Activated CD4-positive, alpha-beta memory T cell treated with anti-CD3 and anti-CD28 coated beads, Interleukin-2, amount 10 ng/mL, durations not matched to agents 7 days and 5 days (primary cell): ENCODE measurements at places on chromosomes 7 and 10.

DNA sequence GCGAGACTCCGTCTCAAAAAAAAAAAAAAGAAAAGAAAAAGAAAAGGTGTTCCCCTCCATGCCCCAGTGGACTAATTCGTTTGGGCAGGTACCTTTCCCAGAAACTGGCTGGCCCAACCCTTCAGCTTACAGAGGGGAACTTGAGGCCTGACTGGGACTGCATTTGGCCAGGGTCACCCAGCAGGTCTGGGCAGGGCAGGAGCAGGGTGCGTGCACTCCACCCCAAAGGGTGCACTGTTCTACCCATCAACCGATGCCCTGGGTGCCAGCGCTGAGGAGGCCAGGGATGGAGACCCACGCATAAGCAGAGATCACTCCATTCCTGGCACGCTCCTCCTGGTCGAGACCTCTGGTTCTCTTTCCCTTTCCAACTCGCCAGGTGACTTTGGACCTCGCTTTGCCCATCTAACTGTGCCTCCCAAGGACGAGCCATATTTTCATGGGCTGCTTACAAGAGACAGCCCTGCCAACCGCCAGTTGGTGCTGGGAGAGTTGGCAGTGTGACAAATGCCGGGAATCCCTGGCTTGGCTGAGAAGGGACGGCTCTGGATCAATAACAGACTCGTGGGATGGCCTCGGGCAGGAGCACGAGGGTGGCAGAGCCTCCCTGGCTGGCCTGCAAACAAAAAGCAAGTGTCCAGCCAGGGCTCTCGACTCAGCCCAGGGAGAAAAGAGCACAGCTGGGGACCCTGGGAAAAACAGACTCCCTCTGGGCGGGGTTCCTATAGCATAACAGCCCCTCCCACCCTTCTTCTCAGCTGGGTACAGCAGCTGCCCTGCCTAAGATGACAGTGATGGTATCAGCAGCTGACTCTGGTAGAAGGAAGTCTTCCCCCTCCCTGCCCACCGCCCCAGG is 7.9 kb downstream of the HSPB1 start:
- no peak for DNase-seq

- no peak for DNase-seq
Measured at GRCh38 chr7:30162622-30163124, 27.9 kb downstream of the MTURN start.

DNA sequence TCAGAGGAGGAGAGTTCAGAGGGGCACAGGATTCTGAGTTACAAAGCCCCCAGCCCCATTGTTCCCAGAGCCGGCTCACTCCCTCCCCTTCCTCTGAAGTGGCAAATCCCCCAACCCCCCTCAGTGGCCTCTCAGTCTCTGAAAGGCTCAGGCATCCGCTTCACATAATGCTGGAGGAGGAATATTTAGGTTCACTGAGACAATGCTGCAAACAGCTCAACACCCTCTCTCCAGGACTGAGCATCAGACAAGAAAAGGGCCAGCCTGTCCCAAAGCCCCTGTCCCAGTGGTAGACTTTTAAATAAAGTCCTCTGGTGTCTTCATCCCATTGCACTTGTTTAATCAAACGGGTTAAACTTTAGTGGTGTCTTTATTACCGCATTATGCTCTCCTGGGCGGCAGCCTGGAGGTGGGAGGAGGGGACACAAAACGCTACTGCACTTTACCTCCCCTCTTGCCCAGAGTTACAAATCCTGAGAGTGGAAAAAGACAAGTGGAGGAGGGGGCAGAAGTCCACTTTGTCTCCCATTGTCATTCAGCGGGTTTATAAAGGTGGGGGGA is 257.9 kb downstream of the FGFR2 start:
- DNase-seq: no peak

DNA sequence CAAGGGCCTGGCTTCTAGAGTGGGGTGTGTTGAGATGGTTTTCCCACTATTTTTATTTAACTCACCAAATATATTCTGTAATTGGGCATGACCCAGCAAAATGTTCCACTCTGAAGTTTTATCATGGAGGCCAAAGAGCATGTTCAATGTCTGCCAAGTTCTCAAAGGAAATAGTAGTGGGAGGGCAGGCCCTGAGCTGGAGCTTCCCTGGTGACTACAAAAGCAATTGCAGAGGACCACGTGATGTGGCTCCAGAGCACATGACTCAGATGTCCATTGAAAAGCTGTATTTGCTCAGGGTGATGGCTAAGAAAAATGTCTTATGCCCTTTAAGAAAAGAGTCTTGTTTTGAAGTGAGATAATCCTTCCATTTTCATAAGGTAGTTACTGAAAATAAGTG is 1024.8 kb downstream of the LRMDA start:
- no peak for DNase-seq

DNA sequence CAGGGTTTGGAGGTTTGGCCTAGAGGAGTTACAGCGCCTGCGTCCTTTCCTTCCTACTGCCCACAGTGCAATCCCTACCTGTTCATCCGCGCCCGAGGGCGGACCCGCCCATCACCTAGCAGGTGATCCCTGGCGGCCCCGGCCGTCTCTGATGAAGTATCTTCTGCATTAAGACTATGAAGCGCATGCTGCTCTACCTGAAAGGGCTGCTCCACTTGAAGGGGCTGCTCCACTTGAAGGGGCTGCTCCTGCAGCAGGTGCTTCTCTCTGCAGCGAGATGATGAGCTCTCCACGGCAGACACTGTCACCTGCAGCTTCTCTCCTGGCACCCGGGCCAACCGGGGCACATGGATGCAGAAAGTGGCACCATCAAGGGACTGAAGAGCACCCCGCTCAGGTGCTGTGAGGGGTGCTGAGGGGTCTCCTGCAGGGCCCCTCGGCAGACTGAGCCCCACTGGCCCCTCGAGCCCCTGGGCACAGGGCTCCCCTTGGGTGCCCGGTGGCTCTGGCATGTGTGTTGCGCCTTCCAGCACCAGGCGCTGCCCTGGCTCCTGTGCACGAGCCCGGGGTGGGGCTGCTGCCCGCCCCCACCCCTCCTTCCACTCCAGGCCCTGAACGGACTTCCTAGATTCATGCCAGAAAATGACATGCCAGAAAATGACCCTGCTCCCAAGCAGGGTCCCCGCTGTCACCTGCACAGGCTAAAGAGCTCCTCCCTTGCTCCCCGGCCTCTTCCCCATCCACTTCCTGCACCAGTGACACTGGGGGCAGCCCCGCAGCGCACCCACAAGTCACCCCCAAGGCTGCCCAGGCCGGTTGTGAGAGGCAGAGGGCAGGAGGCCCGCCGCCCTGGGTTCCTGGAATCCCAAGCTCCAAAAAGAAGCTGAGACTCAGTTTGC is 29.4 kb downstream of the WDR86 start:
- no peak for DNase-seq

GRCh38 chr7:110595694-110596093 is 495.2 kb upstream of the LRRN3 start:
- no peak for DNase-seq

- DNase-seq: no peak
Measured at GRCh38 chr10:62619413-62619738, 185.1 kb upstream of the ADO start.

- no peak for DNase-seq
Measured at GRCh38 chr10:30553626-30554439, 75.7 kb downstream of the LYZL2 start.

DNA sequence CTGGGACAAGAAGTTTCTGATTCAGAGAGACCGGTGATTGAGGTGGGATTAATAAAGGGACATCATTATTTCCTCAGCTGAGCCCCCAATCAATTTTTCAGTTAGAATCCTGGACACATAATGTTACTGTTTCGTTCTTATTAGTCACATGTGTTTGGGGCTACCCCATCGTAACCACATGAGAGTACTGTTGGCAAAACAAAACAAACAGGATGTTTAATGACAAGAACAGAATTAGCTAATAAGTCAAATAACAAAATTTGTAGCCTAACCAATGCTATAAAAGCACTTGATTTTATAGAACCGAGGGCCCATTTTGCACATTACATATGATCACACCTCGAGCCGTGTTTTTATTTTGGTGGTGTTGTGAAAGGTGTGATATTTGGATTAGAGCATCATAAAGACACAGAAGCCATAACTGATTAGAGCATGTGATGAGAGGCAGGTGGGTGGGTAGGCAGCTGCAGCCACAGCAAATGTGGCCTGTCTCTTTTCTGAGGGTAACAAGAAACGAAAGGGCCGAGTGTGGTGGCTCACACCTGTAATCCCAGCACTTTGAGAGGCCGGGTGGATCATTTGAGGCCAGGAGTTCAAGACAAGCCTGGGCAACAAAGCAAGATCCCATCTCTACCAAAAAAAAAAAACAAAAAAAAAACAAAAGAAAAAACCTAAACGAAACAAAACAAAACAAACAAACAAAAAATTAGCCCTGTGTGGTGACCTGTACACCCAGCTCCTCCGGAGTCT is 1.8 kb upstream of the VWC2 start:
- DNase-seq: no peak

DNA sequence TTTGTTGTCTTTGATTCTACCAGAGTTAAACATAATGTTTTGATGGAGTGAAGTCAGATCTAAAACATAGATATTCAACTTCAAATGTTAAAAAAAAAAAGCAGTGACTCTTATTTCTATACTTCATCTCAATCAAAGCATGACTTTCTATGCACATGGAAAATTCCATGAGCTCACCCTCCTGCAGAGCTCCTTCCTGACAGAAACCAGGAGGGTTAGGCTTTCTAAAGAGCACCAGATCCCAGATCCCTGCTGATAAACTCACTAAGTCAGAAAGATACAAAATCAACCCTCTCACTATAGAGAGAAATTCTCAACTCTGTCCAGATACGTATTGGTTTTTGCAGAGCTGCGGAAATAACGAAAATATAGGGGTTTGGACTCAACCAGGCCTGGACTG is 122.6 kb downstream of the FAM107B start:
- no peak for DNase-seq

- no peak for DNase-seq
Measured at GRCh38 chr7:108027239-108027638, 24.3 kb upstream of the LAMB1 start.
